ENCODE measurements at places on chromosomes 13 and 19.

DNA sequence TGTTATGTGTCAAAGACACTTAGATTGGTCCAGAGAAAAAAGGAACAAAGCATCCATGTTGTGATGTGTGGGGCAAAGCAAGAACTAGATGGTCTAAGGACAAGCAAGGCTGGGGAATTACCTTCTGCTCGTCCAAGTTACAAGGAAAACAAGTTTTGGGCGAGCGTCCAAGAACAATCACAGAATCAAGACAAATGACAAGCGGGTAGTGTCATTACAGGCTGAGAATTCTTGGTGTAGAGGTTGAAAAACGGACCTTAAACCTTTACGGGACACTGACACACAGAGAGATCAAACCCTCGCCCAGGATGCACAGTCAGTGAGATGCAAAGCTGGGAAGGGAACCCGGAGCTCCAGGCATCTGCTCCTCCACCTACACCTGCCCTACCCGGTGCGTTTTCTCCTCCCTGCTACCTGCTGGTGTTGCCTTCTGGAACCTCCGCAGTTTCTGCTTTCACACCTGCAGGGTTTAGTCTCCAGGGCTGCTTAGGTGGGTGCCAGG lies 515 bp upstream of the ZNF324B start:
- DNase-seq: no peak

GRCh38 chr19:41707871-41708371 lies 505 bp upstream of the CEACAM5 start:
- DNase-seq: no peak

- no peak for DNase-seq
Measured at GRCh38 chr13:29227576-29227975, 367.9 kb downstream of the SLC7A1 start.

DNA sequence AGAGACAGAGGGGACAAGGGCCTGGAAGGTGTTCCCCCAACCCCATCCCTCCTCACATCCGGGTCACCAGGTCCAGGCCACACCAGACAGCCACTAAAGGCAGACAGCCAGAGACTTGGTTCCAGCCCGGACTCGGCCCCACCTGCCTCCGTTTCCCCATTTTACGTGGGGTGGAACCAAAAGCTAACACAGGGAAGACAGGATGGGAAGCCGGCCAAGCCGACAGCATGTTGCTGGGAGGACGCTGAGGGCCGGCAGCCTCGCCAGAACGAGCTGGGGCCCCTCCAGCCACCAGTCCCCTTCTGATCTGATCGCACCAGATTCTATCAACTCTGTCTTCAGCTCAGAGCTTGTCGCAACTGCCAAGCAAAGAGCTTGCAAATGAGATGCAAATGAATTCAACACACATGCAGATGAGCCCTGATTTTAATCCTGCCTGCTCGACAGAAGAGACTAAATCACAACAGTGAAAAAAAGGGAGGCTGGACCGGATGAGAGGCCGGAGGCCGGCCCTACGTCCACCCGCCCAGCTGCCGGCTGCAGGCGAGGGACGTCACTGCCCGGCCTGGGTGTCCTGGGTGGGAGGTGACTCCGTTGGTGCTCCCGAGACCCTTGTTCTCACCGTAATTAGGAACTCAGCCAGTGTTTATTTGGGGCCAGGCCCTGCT lies 17.5 kb upstream of the SHC2 start:
- no peak for DNase-seq

DNA sequence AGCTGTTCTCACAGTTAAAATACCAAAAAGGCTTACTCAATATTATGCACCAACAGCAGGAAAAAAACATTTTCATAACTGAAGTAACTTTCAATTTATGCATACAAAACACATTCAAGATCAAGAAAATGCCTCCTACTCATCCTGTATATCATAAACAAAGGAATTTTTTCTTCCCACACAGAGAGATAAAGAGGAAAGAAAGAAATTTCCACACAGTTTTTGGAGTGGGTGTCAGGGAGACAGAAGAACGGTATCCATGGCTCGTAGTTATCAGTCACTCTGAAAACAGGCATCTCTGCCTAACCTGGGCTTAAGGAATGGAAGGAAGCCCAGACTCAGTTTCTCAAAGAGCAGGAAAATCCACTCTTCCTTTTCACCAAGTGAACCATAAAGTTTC lies 92.4 kb upstream of the SIAH3 start:
- no peak for DNase-seq

GRCh38 chr19:6608940-6609339 lies 18.0 kb upstream of the CD70 start:
- peak; percentile 86 for DNase-seq

GRCh38 chr19:4108767-4109625 lies 14.9 kb downstream of the MAP2K2 start:
- peak; percentile 92 for DNase-seq

- DNase-seq: no peak
Measured at GRCh38 chr13:40232311-40233040, 434.0 kb downstream of the FOXO1 start.

DNA sequence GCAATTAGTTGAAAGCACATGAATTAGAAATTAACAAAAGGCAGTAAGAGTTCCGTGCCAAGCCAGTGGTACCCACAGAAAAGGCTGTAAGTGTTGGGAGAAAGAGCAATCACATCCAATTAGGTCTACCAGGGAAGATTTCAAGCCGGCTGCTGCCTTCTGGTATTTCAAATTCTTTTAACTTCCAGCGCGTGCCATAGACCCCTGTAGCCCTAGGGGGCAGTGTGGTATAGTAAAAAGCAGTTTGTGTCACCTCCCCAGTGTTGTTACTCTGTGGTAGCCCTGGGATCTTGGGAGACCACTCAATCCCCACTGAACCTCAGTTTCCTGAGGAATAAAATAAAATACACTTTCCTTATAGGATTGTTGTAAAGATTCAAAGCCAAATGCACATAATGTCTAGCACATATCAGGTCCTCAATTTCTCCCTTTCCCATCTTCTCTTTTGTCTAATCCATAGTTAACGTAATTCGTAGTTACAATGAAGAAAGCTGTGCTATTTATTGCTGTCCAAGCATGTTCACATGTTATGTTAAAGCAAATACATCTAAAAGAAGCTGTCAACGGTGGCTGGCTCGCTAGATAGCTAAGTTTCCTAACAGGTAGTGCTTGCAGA lies 230.2 kb downstream of the TDRD3 start:
- peak; percentile 47 for DNase-seq

DNA sequence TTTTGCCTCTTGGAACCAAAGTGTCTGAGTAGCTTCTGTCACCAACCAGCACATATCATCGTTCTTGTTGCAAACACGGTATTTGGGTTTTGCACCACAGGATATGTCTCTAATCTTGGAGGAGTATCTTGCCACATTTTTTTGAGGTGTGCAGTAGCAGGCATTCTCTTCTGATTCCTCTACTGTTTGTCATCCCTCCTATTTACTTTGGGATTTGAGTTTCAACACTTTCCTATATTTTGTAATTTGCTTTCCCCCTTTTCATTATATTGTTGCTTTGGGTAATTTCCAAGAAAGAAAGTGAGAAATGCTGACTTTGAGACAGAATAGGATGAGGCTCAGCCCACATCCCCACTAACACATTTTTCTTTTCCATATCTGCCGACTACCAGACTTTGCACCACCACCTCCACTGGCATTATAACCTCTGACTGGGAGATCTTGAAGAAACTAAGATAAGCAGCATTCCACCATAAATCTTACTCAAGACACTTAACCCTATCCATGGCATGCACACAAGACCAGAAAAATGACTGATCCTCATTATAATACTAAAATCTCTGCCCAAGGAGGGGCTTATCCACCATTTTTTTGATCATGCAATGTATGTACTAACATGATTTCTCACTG lies 12.0 kb upstream of the DZIP1 start:
- DNase-seq: no peak

DNA sequence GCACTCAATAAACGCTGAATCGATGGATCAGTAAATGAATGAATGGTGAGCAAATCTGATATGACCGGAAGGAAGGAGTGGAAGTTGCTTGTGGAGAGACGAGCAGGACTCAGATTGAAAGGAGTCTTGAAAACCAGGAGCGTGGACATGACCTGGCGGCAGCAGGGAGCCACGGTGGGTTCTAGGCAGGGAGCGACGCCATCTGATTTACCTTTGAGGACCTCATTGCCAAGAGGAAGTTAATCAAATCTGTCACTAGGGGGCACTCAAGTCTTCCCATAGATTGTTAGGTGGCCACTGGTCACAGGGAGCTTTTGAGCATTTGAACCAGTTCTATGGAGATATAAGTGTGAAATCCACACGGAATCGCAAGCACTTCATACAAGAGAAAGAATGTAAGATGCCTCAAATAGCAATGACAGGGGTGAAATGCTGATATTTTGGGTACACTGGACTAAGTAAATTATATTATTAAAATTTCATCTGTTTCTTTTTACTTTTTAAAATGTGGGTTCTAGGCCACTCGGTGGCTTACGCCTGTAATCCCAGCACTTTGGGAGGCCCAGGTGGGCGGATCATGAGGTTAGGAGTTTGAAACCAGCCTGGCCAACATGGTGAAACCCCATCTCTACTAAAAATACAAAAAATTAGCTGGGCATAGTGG lies 9.2 kb upstream of the FBN3 start:
- DNase-seq: peak; percentile 89

DNA sequence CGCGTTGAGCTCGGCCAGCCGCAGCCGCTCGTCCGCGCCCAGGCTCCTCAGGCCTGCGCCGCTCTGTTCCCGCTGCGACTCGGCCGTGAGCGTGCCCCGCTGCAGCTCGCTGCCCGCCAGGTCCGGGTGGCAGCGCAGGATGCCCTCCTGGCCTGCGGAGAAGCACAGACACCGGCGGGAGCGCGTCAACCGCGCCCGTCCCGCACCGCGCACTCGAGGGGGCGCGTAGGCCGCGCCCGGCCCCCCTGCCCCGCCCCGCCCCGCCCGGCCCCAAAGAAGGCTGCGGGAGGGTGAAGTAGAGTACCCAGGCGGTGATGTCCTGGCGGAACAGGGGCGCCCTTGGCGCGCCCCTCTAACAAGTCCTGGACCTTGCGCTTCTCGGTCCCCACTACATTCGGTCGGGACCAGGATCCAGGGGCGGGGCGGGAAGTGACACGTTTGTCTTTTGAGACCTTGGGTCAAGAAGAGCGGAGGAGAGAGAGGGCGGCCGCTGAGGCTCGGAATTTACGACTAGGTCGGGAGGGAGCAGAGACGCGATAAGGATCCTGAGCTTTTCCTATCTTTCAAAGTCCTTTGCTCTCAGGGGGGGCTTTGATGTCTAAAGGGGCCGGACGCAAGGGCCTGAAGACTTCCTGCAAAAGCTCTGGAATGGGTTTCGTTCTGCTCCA lies 9.3 kb upstream of the CDX2 start:
- no peak for DNase-seq

DNA sequence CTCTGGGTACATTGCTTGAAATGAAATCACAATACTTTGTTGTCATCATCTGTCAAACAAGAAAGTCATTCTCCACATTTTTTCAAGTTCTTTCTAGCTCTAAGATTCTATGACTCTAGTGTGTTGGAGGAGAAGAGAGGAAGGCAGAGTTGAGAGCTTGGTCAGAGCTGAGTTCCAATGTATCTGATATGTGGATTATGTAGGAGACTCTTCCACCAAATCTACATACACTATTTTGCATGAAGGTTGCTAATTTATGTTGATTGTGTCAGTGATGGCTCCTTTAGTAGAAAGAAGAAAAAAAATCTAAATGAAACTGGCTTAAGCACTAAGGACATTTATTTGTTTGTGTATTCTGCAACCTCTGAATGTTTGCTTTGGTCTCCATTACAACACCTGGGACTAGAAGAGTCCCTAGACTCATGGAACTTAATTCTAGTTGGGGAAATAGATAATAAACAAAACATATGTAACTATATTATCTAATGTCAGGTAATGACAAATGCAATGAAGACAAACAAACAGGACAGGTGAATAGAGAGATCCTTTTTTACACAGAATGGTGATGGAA lies 691.9 kb downstream of the UQCRFS1 start:
- no peak for DNase-seq

DNA sequence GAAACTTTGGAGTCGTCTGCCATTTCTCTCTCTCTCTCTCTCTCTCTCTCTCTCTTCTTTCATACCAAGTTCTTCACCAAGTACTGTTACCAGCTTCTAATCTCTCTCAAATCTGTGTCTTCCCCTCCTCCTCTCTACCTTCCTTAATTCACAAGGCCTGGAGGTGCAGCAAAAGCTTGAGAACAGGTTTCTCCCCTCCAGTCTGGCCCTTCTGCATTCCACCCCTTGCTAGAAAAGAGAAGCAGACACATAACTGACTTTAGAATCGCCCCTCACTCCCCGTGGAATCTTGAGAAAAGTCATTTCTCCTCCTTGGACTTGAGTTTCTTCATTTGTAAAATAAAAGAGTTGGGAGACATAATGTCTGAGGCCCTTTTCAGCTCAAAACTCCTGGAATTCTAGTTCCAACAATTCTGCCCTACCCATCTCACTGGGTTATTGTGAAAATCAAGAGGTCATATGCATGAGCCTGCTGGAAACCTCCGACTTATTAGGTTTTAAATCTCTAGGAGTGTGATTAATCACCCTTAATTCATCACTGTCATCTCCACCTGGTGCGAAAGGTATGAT lies 20.4 kb downstream of the AMER2 start:
- DNase-seq: no peak

DNA sequence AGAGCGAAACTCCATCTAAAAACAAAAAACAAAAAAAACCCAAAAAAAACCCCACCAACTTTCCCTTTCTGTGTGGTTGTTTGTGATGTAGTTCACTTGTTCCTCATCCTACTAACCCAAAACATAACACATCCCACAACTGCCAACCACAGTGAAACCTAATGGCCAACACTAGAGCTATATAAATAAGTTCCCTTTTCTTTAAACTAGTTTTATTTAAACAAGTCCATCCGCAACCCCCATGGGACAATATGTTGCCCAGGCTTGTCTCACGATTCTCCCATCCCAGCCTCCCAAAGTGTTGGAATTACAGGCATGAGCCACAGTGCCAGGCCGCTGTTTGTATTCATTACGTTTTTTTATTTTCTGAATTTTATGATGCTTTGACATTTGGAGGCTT lies 71.2 kb upstream of the ADGRE5 start:
- peak; percentile 77 for DNase-seq

GRCh38 chr19:55251341-55252081 lies 7.3 kb downstream of the PPP6R1 start:
- peak; percentile 61 for DNase-seq

- peak; percentile 77 for DNase-seq
Measured at GRCh38 chr19:55484593-55485438, at the start of gene NAT14. Gene NAT14, plus strand, starts transcription at chr19:55485188. Its CDS starts 521 bp downstream, at chr19:55485709.

GRCh38 chr13:70183041-70183440 lies 74.8 kb upstream of the KLHL1 start:
- no peak for DNase-seq

- peak; percentile 30 for DNase-seq
Measured at GRCh38 chr19:40356681-40357595, 8.4 kb downstream of the PLD3 start.

DNA sequence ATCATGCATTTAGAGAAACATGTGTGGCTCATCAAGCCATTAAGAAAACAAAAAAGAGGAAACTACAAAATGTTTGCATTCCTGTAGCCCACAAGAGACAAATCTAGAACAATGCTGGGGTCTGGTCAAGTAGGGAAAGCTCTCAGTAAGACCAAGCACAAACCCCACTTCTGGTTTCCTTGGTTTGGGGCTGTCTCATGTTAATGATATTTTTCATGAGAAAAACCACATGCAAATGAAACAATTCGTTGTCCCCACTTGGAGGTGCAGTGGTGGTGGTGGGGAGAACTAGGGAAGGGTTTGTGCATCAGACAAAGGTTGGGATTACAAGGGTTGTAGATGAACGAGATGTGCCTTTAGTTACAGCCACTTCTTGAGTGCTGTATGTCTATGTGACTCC lies 7.0 kb upstream of the RB1 start:
- peak; percentile 38 for DNase-seq
